Upper lobe of right lung (tissue), 1 donor: ENCODE measurements at places on chromosomes 3 and 15.

DNA sequence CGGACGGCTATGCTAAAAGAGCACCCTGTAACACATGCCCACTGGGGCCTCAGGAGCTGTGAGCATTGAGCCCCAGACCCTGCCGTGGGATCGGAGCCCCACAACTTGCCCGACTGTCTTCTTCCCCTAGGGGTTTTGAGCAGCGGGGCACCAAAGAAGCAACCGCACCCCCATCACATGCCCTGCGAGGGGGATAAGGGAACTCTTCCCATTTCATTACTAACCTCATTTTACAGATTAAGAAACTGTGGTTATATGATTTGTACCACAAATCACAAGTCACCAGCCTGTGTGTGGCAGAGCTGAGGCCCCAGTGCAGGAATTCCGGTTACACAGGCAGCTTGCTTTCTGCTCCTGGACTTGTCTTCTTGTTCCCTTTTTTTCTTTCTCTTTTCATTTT is 86.2 kb downstream of the CD47 start:
- peak; percentile 71 for DNase-seq

DNA sequence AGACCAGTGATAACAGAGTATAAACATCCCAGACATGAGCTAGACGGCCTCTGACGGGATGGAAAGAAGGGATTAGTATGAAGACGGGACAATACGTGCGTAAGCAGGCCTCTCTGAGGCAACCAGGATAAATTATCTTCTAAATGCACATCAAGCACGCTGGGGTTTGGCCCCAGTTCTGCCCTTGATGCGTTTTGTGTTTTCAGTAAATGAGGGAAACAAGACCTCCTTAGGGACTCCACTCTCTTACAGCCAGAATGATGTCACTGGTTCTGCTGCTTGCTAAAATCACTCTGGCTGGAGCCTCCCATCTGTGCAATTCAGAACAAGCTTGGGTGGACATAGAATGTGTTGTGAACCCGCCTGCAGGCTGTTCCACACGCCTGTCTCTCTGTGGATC is 156.0 kb upstream of the MCTP2 start:
- no peak for DNase-seq

- DNase-seq, result no peak
These were observed 27.5 kb downstream of the THSD4 start for GRCh38 chr15:71142780-71143179.

DNA sequence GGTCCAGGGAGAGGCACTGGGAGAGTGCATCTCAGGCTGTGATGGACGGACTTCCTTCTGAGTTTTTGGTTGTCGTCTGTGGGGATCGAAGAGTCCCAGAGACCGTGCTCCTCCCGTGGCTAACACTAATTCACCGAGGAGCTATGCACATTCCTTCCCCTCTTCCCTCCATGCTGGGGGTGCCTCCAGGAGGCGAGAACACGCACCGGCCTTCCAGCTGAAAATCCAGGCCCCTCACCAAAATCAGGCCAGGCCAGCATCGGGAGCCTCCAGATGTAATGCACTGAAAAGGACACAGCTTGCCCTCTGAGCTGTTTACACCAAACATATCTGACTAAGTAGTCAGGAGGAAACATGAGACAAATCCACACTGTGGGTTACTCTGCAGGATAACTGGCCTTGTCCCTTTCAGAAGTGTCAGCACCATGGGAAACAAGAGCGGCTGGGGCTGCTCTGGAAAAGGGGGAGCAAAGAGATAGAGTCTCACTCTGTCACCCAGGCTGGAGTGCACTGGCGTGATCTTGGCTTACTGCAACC is 5.5 kb downstream of the RNU5B-1 start:
- DNase-seq, result no peak

DNA sequence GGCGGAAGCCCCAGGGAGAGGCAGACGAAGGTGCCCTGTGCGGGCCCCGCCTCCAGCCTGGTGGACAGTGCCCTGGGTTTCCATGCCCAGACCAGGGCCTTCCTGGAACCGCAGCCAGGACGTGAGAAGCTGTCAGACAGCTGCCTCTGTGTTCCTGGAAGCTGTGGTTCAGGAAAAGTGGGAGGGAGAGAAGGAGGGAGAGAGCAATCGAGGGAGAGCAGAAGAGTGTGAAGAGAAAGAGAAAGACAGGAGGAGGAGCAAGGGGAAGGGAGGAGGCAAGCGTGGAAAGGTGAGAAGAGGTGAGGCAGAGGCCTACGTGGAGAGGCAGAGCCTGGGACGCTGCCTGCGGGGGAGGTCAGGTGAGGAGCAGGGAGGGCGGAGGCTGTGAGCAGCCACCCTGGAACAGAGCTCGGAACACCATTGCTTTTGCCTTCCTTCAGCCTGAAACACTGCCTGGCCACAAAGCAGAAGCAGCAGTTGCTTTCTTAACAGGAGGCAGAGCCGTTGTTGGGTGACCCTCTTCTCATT is 18.6 kb downstream of the ZDHHC19 start:
- no peak for DNase-seq

DNA sequence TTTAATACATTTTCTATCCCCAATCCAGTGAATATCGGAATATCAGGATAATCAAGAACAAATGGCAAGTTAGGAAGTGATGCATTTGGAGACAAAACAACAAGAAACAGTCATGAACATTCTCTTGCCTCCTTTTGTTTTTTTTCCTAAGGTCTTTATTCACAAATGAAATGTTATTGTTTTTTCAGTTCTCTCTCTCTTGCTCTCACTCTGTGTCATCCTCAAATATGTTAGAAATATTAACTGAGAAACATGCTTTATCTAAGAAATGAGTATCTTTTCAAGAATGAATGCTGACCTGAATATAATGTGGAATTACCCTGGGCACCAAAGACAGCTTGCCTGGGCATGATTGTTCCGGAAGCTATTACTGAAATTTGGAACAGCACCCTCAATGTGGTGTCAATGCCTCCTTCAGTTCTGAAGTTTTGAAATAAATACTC is 51.3 kb downstream of the RBMS3 start:
- DNase-seq, result no peak

DNA sequence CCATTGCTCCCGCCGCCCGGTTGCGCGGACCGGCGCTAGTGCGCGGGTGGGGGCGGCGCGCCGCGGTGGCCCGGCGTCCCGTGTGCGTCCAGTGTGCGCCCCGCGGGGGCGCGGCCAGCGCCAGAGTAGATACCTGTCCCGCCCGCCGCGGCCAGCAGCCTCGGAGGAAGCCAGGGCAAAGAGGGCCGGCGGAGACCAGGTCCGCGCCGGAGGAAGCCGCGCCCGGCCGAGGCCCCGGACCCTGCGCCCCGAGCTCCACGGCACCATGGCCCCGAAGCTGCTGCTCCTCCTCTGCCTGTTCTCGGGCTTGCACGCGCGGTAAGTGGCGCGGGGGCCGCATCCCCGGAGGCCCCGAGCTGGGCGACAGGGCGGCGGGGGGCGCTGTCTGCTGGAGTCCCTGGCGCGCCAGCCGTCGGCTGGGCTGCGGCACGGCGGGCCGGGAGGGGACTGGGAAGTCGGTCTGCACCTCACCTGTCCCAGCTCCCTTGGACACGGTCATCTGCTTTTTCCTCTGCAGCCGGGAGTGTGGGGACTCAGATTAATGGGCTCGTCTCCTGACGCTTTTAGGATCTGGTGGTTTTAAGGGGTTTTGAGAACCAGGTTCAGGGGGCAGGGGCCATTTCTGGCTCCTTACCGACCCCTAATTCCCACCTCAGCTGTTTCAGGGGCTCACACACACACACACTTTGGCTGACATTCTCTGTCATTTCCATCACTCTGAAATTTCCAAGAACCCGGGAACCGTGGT is 464 bp downstream of the GABRG3 start:
- DNase-seq, result no peak
